Kasumi-1 (cell line): ENCODE measurements at places on chromosomes 13 and 19.
A peak's percentile ranks its signal among the peaks of the same experiment; 100 is the strongest.

DNA sequence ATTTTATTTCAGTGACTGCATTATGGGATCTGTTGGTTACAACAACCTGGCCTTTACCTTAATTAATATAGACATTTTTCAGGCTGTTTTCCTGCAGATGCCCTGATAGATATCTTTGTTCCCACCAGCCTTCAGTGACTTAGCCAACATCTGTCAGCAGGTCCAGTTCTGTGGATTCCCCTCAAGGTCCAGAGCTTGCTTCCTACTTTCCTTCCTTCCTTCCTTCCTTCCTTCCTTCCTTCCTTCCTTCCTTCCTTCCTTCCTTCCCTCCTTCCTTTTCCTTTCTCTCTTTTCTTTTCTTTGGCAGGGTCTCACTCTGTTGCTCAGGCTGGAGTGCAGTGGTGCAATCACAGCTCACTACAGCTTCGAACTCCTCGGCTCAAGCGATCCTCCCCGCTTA lies 14.4 kb upstream of the CYP2B6 start:
- DNase-seq: no peak

GRCh38 chr19:10363789-10364281 lies 16.5 kb downstream of the TYK2 start:
- DNase-seq: no peak

DNA sequence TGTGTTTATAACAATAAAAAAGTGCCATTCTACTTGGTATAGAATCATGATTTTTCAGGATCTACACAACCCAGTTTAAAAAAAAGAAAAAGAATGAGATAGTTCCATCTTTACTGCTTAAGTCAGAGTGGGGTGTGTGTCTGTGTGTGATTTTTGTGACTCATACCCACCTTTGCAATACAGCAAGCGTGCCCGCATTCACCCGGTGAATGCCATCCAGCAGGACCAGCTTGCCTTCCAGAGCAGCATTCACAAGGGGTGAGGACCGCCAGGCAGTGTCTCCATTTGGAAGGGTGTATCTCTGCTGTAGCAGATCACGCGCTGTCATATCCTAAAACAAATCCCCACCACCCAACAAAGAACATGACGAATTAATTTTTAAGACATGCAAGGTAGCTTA lies 127.7 kb downstream of the VWA8 start:
- no peak for DNase-seq

DNA sequence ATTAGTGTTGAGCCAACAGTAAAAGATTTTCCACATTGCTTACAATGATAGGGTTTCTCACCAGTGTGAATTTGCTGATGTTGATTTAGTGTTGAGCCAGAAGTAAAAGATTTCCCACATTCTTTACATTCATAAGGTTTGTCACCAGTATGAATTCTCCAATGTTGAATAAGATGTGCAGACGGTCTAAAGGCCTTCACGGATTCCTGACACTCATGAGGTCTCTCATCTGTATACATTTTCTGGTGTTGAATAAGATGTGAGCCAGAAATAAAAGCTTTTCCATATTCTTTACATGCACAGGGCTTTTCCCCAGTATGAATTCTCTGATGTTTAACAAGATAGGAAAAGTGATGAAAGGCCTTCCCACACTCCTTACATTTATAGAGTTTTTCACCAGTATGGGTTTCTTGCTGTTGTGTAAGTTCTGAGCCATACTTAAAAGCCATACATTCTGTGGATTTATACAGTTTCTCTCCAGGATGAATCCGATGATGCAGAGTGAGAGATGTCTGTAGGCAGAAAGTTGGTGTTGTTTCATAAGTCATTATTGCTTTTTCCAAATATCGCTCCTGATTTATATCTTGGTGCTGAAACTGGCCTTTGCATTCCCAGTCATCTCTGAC lies 22.4 kb downstream of the ZNF850 start:
- no peak for DNase-seq

GRCh38 chr13:59176775-59177174 lies 987.0 kb downstream of the DIAPH3 start:
- DNase-seq: peak; percentile 2

DNA sequence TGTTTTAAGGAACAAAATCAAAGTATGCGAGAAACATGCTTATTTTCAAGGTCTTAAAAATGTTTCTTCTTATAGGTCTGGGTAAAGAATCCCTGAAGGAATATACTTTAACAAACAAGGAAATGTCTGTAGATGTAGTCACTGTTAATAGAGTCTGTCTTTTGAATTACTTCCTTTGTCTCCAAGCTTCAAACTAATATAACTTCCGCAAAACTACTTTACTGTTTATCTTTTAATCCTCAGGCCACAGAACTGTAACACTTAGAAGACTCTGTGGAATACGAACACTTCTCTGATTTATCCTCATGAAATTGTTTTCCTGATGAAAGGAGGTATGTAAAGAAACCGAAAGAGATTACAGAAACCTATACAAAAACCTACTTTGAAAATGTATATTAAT lies 316.0 kb downstream of the PCDH9 start:
- peak; percentile 65 for DNase-seq

DNA sequence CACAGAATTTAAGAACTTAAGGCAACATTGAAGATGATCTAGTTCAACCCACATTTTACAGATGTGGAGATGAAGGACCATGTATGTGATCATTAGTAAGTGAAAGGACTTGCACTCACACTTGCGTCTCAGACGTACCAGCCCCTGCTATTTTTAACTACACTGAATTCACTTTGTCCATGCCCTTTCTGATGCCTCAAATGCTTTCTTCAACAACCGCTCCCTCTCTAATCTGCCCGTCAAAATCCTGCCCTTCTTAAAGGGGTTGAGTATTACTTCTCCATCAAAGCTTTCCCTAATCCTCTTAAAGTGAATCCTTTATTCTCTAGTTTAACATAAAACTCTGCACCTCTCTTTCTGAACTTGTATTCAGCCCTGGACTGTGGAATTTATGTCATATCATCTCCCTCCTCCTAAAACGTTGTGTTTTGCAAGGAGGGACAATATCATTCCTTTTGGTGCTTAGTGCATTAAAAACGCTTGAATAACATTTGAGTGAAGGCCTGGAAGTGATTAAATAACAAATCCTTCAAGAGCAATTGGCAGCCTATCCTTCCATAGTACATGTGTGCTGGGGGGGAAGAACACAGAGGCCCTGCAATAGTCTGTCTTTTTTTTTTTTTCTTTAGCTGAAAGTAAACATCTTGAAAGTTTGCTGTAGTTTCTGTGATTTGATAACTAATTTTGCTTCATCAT lies 493.3 kb downstream of the LMO7 start:
- DNase-seq: no peak

- DNase-seq: no peak
Observed at GRCh38 chr13:20177049-20177831, 15.5 kb downstream of the GJB2 start.
